Right lung (tissue), 10 donors: ENCODE measurements at places on chromosomes 3 and 15.

- no peak for DNase-seq
Observed at GRCh38 chr3:177150970-177151627, 46.2 kb downstream of the TBL1XR1 start.

- no peak for DNase-seq
Observed at GRCh38 chr3:155179437-155179827, 99.3 kb downstream of the MME start.

- no peak for DNase-seq
Observed at GRCh38 chr15:75694241-75695182, 18.1 kb downstream of the CSPG4 start.

DNA sequence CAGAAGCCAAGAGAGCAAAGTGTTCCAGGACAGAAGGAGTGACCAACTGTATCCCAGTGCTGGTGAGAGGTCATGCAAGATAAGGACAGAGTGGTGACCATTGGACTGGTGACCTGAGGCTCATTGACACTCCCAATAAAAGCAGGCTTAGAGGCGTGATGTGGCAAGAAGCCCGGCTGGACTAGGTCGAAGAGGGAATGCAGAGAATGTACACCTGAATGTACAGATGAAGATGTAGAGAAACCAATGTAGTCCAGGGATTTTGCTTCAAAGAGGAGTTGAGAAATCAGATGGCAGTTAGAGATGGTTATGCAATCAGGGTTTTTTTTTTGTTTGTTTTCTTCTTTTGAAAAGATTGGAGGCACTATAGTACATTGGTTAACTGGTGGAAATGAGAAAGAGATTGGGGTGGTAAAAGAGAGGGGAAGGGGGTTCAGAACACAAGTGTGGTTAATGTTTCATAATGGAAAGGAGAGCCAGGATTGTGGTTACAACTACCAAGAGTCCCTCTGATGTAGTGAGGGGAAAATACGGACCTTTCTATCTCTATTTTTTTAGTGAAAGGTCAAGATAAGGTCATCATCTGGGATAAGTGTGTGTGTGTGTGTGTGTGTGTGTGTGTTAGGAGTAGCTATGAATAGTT is 23.3 kb downstream of the ST3GAL6 start:
- no peak for DNase-seq

DNA sequence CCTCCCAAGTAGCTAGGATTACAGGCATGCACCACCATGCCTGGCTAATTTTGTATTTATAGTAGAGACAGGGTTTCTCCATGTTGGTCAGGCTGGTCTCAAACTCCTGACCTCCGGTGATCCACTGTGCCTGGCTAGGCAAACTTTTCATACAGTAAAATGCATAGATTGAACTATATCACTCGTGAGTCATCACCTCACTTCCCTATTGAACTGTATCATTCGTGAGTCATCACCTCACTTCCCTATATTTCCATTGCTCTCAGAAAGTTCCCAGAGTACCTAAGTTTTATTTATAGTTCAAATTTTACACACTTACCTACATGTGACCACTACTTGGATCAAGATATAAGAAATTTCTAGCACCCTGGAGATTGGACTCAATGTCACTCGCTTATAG is 73.6 kb upstream of the ACAD9 start:
- no peak for DNase-seq
